Neuronal stem cell (in vitro differentiated cells): ENCODE measurements at places on chromosomes 4 and X.

GRCh38 chr4:141575884-141576283 is 60.5 kb upstream of the IL15 start:
- no peak overlapping the region for H3K27ac ChIP-seq
- H3K36me3 ChIP-seq: no peaks in the 10 kb centered on the region
- no peak for DNase-seq

GRCh38 chr4:110484029-110484428 is 8.1 kb downstream of the ENPEP start:
- H3K4me3 ChIP-seq: no peak overlapping the region
- no peaks in the 10 kb centered on the region for H3K4me1 ChIP-seq
- no peaks in the 10 kb centered on the region for H3K36me3 ChIP-seq
- H3K27ac ChIP-seq: no peak overlapping the region

GRCh38 chrX:12206413-12206812 is 68.1 kb downstream of the FRMPD4 start:
- H3K27me3 ChIP-seq: no peaks in the 10 kb centered on the region
- no peak overlapping the region for H3K27ac ChIP-seq
- H3K4me1 ChIP-seq: no peaks in the 10 kb centered on the region
- no peak for DNase-seq

DNA sequence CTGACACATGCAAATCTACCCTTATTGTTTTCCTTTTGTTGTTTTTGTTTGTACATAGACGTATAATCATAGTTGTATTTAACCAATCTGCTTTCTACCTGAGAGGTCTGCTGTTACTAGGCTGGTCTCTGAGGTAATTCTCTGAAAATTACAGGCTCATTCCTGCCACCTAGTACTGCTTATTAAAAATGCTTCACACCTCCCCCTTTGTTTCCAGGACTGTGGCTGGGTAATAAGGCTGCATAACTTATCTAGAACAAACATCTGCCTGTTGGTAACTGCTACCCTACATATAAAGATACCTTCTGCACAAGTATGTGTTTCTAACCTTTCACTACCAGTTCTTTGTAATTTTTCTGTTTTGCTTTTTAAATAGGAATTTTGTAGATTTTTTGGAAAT is 34.2 kb downstream of the COX7B2 start:
- H3K27ac ChIP-seq: no peak overlapping the region
- no peaks in the 10 kb centered on the region for H3K4me1 ChIP-seq
- no peaks in the 10 kb centered on the region for H3K27me3 ChIP-seq
- DNase-seq: no peak
- H3K4me3 ChIP-seq: no peak overlapping the region

GRCh38 chr4:25437926-25438325 is 60.9 kb downstream of the ANAPC4 start:
- H3K27me3 ChIP-seq: no peaks in the 10 kb centered on the region
- H3K27ac ChIP-seq: no peak overlapping the region
- peaks cover 2% of the 10 kb centered on the region for H3K4me1 ChIP-seq
- H3K36me3 ChIP-seq: no peaks in the 10 kb centered on the region

DNA sequence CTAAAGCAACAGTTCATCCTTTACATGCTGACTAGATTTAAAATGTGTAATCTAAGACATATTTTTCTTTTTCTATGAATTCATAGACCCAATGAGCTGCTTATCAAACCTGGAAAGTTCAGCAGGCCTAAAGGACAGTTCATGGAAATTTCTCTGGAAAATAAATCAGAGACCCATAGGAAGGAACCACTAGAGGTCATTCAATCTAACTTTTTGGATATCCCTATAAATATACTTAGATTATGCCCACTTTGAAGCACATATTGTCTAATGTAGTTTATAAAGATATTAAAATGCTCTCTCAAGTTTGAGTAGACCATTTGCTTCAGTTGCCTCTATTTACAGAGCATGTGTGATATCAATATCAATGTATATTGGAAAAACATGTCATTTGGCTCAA is 473.0 kb downstream of the FAT4 start:
- no peak overlapping the region for H3K4me3 ChIP-seq
- H3K4me1 ChIP-seq: no peaks in the 10 kb centered on the region
- no peaks in the 10 kb centered on the region for H3K27me3 ChIP-seq
- DNase-seq: no peak
- no peaks in the 10 kb centered on the region for H3K36me3 ChIP-seq

GRCh38 chr4:8771258-8771590 is 100.4 kb downstream of the HMX1 start:
- H3K27me3 ChIP-seq: peaks cover 3% of the 10 kb centered on the region
- no peaks in the 10 kb centered on the region for H3K36me3 ChIP-seq
- peaks cover 5% of the 10 kb centered on the region for H3K4me1 ChIP-seq

DNA sequence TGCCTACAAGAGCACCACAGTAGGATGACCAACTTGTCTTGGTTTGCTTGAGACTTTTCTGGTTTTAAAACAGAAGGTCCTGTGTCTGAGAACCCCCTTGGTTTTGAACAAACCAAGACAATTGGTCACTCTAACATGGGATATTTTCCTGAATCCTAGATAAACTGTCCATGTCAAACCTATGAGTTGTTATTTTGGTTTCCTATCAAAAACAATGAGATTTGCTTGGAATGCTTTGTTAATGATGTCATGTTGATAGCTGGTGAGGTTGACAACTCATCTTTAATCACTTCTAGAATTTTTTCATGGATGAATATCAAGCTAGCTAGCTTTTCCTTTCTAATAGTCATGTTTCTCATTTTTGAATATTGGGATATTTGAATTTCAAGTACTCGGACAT is 518.3 kb upstream of the ARX start:
- no peaks in the 10 kb centered on the region for H3K27me3 ChIP-seq
- DNase-seq: no peak
- no peak overlapping the region for H3K27ac ChIP-seq
- no peaks in the 10 kb centered on the region for H3K36me3 ChIP-seq
- H3K4me1 ChIP-seq: no peaks in the 10 kb centered on the region

DNA sequence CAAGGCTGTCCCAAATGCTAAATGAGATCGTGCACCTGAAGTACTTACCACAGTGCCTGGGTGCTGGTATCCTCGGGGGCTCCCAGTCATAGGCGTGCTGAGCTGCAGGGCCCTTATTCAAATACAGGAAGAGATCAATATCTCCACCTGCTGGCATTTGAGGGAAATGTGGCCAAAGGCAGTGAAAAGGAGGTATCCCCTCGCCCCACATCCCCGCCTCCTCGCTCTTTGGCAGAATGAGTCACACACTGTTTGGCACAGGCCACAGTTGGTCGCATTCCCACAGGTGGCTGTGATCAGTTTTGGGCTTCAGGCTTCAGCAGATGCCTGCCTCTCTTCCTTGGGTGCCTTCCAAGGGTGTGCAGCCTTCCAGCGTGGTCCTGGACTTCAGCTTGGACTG is 28.4 kb downstream of the ZNF185 start:
- peak; percentile 38 for DNase-seq
- H3K4me3 ChIP-seq: no peak overlapping the region
- no peaks in the 10 kb centered on the region for H3K27me3 ChIP-seq

- H3K36me3 ChIP-seq: no peaks in the 10 kb centered on the region
- no peak overlapping the region for H3K4me3 ChIP-seq
- no peak for DNase-seq
- no peaks in the 10 kb centered on the region for H3K4me1 ChIP-seq
These were observed 35.0 kb upstream of the MAML3 start for GRCh38 chr4:140188975-140189374.

DNA sequence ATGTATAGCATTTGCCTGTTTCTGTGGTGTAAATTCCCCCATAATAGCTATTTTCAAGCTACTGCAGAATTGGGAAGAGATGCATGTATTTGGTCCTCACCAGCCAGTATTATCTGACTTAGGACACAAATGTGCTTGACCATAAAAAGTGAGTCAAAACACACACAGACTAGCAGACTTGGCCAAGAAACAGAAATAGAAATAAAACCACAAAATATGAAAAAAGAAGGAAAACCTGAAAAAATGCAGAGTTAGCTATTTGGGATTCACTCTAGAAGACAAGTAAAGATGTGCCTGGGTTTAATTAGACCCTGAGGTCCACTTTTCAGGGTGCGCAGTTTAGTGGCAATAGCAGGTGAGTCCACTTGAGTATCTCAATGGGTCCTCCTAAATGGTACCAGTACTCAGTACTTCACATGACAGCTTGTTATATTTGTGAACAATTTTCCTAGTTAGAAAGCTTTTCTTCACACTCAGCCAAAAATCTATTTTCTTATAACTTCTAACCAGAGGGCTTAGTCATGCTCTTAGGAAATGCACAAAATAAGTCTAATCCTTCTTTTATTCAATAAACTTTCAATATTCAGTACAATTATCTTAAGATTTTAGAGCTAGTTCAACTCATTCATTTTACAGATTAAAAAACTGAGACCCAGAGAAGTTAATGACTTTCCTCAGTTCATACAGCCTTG is 108.7 kb upstream of the JADE1 start:
- H3K27me3 ChIP-seq: no peaks in the 10 kb centered on the region
- no peak for DNase-seq
- no peaks in the 10 kb centered on the region for H3K36me3 ChIP-seq
- H3K27ac ChIP-seq: no peak overlapping the region
- H3K4me1 ChIP-seq: no peaks in the 10 kb centered on the region

GRCh38 chr4:173520921-173521466 is 9.0 kb downstream of the HAND2 start:
- H3K4me3 ChIP-seq: no peak overlapping the region
- DNase-seq: no peak
- peaks cover 4% of the 10 kb centered on the region for H3K4me1 ChIP-seq
- no peaks in the 10 kb centered on the region for H3K36me3 ChIP-seq

- H3K4me3 ChIP-seq: no peak overlapping the region
- H3K36me3 ChIP-seq: no peaks in the 10 kb centered on the region
- H3K27me3 ChIP-seq: no peaks in the 10 kb centered on the region
- no peak overlapping the region for H3K27ac ChIP-seq
- DNase-seq: no peak
- no peaks in the 10 kb centered on the region for H3K4me1 ChIP-seq
These were observed 75.8 kb downstream of the JAKMIP1 start for GRCh38 chr4:6124386-6125102.

DNA sequence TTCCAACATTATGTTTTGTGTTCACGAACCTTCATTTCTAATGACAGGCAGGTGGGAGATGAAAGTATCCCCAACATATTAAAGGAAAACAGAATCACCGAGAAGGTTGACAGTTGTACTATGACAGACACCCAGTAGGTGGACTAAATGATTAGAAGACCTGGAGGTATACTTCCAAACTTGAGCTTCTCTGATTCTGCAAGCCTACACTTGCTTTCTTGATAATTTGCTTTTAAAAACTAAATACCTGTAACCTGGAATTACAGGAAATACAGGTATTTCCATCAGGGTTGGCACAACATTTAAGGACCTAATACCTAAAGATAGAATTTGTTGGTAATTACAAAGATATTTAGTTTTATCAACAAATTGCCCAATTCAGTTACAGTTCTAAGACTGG is 43.4 kb downstream of the C4orf51 start:
- H3K36me3 ChIP-seq: no peaks in the 10 kb centered on the region
- peaks cover 11% of the 10 kb centered on the region for H3K4me1 ChIP-seq
- H3K27ac ChIP-seq: no peak overlapping the region

- no peaks in the 10 kb centered on the region for H3K27me3 ChIP-seq
- H3K27ac ChIP-seq: no peak overlapping the region
- no peak overlapping the region for H3K4me3 ChIP-seq
- no peaks in the 10 kb centered on the region for H3K36me3 ChIP-seq
- no peak for DNase-seq
These were observed 42.6 kb upstream of the NKX1-1 start for GRCh38 chr4:1448589-1449420.

GRCh38 chr4:4726051-4726450 is 133.4 kb upstream of the MSX1 start:
- no peak for DNase-seq
- H3K4me3 ChIP-seq: no peak overlapping the region
- no peak overlapping the region for H3K27ac ChIP-seq
- no peaks in the 10 kb centered on the region for H3K4me1 ChIP-seq
- H3K27me3 ChIP-seq: no peaks in the 10 kb centered on the region

DNA sequence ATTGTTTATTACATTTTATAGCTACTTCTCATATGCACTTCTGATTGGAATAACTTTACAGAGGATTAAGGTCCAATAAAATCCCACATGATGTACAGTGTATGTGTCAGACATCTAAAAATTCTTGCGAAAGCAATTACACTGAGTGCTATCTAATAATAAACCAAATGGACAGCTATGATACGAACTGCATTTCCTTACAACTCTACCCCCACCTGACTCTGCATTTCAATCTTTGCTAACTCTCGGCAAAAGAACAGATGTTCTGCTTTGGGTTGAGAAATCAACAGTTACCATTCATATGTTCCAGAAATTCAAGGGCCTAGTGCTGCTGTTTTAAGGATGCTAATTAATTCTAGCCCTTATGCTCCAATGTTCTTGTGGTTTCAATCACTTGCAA is 287.9 kb upstream of the NOCT start:
- no peak for DNase-seq
- no peaks in the 10 kb centered on the region for H3K4me1 ChIP-seq
- no peaks in the 10 kb centered on the region for H3K27me3 ChIP-seq
- H3K36me3 ChIP-seq: no peaks in the 10 kb centered on the region
- no peak overlapping the region for H3K27ac ChIP-seq

DNA sequence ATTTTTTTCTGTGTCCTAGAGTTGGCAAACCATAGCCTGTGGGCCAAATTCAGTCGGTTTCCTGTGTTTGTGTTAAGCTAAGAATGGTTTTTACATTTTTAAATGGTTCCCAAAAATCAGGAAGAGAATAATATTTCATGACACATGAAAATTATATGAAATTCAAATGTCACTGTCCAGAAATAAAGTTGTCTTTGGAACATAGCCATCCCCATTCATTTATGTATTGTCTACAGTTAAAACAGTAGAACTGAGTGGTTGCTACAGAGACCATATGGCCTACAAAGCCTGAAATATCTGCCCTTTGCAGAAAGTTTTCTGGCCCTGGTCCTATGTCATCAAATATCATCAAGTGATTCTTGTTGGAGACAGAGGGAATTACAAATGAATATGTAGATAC is 15.5 kb downstream of the FRMPD4 start:
- H3K4me3 ChIP-seq: no peak overlapping the region
- H3K36me3 ChIP-seq: no peaks in the 10 kb centered on the region
- H3K27ac ChIP-seq: no peak overlapping the region
- H3K4me1 ChIP-seq: no peaks in the 10 kb centered on the region

GRCh38 chr4:100489305-100489704 is 28.5 kb downstream of the EMCN start:
- H3K27me3 ChIP-seq: no peaks in the 10 kb centered on the region
- DNase-seq: no peak

DNA sequence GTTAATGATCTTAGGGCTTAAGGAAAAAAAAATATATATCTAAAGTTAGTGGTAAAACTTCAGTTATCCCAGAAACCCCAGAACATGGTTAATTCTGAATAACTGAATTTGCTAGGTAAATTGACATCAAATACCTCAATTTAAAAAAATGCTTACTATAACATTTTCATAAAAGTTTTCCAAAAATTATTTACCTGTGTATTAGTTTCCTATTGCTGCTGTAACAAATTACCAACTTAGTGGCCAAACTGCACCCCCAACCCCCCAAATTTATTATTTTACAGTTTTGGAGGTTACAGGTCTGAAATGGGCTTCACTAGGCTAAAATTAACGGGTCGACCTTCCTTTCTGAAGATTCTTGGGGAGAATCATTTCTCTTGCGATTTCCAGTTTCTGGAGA is 95.2 kb downstream of the PDLIM5 start:
- H3K27ac ChIP-seq: no peak overlapping the region
- H3K4me1 ChIP-seq: no peaks in the 10 kb centered on the region
- no peak for DNase-seq
- H3K36me3 ChIP-seq: no peaks in the 10 kb centered on the region

GRCh38 chrX:133053861-133054598 is 42.9 kb downstream of the USP26 start:
- no peaks in the 10 kb centered on the region for H3K27me3 ChIP-seq
- H3K4me1 ChIP-seq: no peaks in the 10 kb centered on the region
- H3K4me3 ChIP-seq: no peak overlapping the region
- peak overlapping the region; percentile 82 for H3K27ac ChIP-seq
- DNase-seq: no peak

GRCh38 chr4:109207061-109207460 is 95.4 kb downstream of the COL25A1 start:
- H3K36me3 ChIP-seq: no peaks in the 10 kb centered on the region
- H3K4me3 ChIP-seq: no peak overlapping the region
- H3K27me3 ChIP-seq: no peaks in the 10 kb centered on the region
